ENCODE measurements at places on chromosomes 11 and 22.

DNA sequence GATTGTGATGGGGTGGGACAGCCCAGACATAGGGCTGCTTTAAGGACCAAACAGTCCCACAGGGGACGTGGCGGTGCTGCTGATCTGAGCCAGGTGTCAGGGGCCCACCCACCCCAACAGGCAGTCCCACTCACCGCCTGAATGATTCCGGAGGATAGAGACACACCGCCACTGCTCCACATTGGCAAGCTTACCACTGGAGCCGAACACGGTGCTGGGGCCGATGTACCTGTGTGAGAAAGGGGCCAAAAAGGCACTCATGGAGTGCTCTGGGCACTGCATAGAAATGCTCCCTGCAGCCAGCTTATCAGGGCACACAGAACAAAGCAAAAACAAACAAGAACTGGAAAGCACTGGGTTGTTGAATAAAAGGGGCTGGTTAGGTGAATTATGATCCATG, 25.9 kb downstream of the HIRA start:
- DNase-seq = no peak

GRCh38 chr22:20015971-20016733, 471 bp downstream of the ARVCF start:
- DNase-seq = no peak

DNA sequence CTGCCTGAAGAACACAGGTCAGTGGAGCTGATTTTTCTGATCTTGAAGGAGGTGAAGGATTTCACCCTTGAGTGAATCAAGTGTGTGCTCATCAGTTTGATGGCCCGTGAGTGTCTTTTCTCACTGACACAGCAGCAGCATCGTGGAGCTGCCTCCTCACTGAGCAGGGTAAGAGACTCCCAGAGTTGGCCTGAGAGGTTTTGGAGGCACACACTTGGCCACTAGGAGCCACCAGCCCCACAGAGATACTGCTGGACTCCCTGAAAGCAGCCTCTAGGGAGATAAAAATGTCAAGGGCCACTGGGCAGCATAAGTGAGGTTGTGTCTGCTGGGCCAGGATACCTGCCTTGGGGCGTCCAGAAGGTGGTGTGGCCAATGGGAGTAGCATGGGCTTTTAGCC, 245.4 kb downstream of the GRIK4 start:
- no peak for DNase-seq

DNA sequence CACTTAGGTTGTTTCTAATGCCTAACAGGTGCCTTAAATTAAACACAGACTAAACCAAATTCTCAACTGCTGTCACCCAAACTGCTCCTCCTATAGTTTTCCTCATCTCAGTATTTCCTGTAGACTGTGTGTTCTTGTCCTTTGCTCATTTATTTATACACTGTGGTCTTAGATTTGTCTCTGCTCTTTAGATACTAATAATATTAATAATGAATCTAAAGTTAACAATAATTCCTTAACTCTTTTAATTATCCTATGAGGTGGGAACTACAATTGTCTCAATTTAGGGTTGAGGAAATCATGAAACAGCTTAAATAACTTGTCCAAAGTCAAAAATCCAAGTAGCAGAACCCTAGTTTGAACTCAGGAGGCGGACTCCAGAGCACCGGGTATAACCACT, 43.9 kb upstream of the YPEL1 start:
- no peak for DNase-seq

DNA sequence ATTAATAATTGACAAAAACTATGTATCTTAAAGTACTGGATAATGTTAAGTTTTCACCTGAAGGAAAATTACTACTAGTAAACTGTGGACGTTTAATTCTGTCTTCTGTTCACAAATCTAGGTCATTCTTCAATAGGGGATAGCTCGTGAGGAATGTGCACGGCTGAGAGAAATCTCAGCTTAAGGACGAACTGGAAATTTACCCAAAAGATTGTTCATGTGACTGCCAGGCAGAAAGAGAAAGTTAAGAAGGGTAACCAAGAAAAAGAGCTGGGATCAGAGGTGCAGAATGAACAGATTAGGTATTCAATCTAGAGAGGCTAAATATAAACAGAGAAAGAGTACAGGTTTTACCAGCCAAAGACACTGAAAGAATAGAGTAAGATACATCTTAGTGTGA, 245.3 kb downstream of the CASP12 start:
- no peak for DNase-seq

DNA sequence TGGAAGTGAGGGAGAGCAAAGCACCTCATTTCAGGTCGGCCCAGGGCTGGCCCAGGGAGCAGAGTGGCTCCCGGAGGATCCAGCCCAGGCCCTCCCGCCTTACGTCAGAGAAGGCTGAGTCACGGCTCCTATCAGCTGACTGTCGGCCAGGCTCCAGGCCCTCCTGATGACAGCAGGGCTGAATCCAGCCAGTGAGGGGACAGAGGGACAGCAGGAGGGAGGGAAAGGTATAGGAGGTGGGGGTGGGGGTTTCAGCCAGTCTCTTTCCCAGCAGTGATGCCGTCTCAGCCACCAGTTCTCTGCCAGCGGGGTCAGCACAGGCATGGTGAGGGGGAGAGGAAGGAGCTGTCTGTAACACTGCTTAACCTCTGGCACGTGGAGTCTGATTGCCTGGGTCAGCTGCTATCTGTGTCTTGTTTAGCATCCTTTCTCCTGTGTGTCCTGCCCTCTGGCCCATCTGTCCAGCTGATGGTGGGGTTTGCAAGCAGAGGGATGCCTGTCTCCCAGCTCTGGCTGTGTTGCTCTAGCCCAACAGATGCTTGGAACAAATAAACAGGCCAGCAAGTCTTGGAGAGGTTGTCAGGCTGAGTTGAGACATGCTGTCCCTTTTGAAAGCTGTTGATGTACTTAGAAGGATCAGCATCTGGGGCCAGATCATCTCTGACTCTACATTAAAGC, 74.0 kb downstream of the ADAMTS15 start:
- DNase-seq = no peak

- peak; percentile 27 for DNase-seq
Observed at GRCh38 chr11:32586576-32587190, 3.1 kb downstream of the EIF3M start.

DNA sequence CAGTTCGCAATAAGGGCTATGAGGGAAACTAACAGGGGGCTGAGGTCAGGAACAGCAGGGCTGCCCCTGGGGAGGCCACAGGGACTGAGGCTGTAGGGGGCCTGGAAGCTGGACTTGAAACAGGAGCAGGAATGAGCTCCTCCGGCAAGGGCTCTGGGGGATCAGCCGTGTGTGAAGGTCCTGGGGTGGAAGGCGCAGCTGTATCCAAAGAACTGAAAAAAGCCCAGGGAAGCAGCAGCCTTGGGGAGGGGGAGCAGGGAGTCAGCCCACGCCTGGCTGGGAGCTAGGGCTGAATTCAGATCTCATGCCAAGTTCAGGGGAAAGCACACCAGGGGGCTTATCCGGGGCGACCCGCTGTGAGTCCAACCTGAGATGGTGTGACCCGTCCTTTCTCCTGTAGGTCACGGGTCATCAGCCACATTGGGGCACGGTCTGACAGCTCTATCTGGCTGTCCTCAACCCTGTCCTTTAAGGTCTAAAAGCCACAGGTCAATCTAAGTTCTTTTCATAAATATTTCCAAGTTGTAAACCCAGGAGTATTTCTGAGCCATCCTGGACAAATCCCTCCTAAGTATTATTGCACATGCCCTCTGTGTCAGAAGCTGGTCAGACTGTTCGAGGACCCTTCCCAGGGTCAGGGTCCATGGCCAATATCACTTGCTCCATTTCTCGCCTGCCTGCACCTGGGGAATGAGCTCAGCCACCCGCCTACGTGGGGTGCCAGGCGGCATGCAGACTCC, 18.0 kb downstream of the TP53AIP1 start:
- no peak for DNase-seq

DNA sequence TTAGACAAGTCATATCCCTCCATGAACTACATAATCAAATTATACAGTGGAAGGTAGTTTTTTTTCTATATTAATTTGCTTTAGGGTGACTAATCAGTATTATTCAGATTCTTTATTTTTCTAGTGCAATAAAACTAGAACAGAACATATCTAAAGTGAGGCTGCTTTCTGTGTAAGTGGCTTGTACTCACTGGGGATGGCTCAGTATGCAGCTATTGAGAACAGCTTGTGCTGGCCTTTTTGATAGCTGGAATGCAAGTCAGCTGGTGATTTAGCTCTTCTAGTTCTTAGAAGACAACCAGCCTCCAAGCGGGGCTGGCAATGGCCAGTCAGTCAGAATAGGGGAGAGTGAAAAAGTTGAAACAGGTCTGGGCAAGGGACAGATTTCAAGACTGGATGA, 119.4 kb downstream of the BLID start:
- DNase-seq = no peak

GRCh38 chr11:66651016-66651415, 12.5 kb downstream of the RBM4 start:
- no peak for DNase-seq

GRCh38 chr22:27212102-27212501, 554.7 kb downstream of the MIAT start:
- DNase-seq = no peak

DNA sequence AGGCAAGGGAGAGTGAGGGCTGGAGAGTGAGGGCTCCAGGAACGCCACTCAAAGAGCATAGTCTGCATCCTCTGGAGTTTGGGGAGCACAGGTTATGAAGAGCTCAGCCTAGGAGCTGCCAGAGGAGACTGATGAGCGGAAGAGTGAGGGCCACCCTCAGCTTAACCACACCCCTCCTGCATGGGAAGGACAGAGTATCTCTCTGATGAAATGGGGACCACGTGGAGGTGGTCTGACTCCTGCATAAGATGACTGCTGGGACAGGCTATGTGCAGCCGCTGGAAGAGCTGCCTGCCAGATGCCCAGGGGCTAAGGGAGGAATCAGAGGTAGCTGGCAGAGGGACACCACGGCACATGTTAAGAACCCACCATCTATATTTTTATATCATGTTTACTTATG, 162.9 kb upstream of the POU2AF2 start:
- DNase-seq = no peak

GRCh38 chr11:4180441-4181183, 86.0 kb downstream of the RRM1 start:
- DNase-seq = no peak

Measured in CD4-positive, CD25-positive, alpha-beta regulatory T cell (primary cell).